PC-3 (cell line): ENCODE measurements at places on chromosomes 2 and 18. TPM values are rescaled to one million over a fixed set of nuclear protein-coding genes. Genes with fewer than 3 reads are reported as not detected.

SULT1C2 gene
- total RNA-seq: not detected in 2 replicates

DNA sequence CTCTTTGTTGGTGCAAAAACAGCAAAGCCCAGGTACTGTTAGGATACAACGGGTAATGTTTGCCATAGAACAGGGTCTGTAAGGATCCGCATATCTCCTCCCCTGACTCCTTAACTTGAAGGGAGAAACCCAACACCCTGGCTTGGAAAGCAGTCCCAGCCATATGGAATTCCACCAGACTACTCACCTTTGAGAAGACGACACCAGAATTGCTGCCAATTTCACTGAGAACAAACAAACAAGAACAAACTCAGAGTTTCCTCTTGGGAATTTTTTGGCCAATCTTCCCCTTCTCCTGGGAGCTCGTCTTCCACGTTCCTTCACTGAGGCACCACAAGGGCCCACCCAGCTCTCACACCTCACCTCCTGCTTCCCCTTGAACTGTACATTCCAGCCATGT is 29.2 kb downstream of the CAPN14 start:
- no peak for DNase-seq

DNA sequence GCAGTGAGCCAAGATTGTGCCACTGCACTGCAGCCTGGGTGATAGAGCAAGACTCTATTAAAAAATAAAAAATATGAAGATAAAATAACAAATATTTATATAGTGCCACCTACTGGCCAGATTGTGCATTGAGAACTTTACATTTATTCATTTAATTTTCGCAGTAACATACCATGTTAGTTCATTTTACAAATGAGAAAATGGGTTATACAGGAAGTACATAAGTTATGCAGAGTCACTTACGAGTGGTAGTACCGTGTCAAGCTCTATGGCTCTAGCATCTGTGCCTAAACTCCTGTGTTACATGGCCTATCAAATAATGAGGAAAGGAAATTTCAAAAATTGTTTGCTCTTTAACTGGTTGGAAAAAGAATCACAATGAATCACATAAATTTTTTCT is 27.9 kb downstream of the RIF1 start:
- peak; percentile 61 for DNase-seq

TANC1 gene
- total RNA-seq: 17.6 and 18.7 TPM in 2 replicates

- DNase-seq: peak; percentile 14
These were observed 55.9 kb upstream of the RPE start for GRCh38 chr2:209946539-209946938.

GNAL gene
- total RNA-seq: 0.15 and 0.23 TPM in 2 replicates

RGPD5 gene
- total RNA-seq: 18.5 and 26.0 TPM in 2 replicates

TRIM43 gene
- total RNA-seq: not detected in 2 replicates

C2orf49 gene
- 7.2 and 11.6 TPM in 2 replicates for total RNA-seq

GRCh38 chr2:162344617-162344950 is 652 bp downstream of the GCA start:
- DNase-seq: peak; percentile 14
